CD4-positive, alpha-beta T cell treated with Interleukin-15 for 4 hours (primary cell): ENCODE measurements at places on chromosomes 2 and 18.

DNA sequence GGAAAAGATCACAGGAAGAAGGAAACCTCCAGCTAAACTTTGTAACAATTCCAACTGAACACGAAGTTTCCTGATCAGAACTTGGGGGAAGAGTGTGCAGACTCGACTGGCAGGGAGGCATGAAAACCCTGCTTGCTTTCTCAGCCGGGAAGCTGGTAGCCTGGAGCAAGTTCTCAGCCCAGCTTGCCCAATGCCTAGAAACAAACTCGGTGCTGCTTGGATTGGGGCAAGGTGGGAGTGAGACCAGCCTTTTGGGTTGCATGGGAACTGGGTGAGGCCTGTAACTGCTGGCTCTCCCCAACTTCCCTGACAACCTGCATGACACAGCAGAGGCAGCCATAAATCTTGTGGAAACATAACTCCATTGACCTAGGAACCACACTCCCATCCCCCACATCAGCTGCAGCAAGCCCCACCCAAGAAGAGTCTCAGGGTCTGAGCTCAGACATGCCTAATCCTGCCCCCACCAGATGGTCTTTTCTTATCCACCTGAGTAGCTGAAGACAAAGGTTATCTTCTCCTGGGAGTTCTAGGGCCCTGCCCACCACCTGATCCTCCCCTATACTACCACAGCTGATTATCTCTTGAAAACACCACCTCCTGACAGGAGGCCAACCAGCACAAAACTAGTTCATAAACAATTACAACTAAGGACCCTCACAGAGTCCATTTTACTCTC is 1859.7 kb upstream of the CELF4 start:
- DNase-seq: no peak

DNA sequence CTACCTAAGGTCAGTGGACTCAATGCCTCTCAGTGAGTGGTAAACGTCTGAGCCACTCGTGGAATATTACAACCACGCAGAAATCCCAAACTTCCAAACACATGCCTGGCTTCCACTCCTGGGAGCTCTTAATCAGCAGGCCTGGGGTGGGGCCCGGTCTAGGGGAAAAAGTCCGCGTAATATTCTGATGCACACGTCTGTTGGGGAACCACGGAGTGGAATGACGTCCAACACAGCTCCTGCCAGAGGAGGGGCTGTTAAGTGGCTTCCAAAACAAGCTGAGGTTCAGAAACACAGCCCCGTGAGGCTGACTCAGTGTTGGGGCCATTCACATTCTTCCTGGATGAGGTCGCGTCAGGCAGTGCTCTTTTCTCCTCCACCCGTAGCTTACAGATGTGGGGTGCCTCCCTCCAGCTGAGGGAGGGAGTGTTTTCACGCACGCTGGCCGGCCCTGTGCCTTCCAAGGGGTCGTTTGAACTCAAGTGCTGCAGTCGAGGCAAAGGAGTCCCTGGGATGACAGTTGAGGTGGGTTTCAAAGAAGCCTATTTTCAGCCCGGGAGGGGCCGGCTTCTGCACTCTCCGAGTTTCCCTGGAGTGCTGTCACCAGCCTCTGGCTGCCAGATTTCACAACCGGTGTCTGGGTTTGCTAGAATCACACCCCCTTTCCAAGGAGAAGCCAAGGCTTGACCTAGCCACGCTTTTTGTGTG is 73.1 kb downstream of the ACKR3 start:
- no peak for DNase-seq

DNA sequence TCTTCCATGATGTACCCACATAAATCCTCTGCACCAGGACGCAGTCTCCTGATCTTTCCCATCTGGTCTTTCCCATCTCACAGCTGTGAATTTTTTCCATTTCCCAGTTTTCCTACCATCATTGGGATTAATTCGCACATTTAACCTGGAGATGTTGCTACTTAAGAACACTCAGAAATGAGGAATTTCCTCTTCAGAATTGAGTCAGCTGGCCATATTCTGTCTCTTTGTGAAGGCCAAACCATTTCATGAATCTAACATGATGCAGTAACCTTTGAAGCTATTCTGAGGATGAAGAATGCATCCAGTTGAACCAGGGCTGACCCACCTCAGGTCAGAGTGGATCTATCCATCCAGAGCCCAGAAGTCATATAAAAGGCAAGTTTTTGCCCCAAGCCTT is 326.8 kb downstream of the SETBP1 start:
- DNase-seq: no peak

DNA sequence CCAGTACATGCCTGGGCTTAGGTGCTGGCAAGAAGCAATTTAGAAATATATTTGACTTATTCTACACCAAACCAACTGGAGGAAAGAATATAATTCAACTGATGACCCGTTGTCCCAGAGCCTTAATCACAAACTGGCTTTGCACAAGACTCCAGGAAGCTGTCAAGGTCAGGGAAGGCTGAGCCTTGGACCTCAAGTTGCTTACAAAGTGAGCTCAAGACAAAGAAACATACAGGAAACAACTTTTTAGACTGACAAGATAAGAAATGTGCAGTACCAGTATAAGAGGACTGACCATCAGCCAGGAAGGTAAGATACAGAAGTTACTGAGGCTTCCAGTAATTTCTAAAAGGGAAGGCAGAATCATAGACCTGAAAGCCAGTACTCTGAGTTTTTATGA is 35.0 kb upstream of the GPR55 start:
- DNase-seq: no peak

DNA sequence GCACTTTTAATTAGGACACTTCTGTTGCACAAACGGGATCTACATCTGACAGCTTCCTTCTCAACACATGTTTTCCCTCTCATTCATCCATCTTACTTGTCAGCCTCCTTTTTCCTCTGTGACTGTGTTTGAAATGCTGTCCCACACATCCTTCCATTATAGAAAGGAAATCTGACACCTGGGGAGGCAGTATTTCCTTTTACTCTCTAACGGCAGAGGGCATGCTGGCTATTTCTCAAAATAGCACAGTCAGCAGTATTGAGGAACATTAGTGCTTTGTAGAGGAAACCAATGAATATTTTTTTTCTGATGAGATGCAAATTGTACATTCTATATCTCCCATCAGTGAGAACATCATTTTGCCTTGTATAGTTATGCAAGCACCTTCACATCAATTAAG is 668.7 kb downstream of the SLC4A3 start:
- DNase-seq: no peak
